ENCODE measurements at places on chromosomes 4 and X.

DNA sequence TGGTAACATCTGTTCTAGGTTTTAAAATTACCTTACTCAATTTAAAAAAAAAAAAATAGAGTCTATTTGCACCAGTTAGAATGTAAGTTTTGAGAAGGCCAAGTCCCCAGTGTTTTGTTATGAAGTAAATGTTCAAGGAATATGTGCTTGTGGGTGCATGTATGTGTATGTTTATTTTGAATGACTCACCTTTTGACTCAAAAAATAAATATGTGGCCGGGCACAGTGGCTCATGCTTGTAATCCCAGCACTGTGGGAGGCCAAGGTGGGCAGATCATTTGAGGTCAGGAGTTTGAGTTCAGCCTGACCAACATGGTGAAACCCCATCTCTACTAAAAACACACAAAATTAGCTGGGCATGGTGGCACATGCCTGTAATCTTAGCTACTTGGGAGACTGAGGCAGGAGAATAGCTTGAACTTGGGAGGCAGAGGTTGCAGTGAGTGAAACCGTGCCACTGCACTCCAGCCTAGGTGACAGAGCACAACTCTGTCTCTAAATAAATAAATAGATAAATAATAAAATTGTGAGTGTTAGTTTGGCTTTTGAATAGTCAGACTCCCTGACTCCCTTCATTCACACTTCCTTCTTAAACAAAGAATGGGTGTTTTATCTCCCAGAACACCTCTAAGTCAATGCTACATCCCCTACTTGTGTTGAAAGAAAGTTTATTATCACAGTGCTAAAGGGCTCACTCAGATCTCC lies 511.3 kb upstream of the PCDH7 start:
- no peak for DNase-seq

DNA sequence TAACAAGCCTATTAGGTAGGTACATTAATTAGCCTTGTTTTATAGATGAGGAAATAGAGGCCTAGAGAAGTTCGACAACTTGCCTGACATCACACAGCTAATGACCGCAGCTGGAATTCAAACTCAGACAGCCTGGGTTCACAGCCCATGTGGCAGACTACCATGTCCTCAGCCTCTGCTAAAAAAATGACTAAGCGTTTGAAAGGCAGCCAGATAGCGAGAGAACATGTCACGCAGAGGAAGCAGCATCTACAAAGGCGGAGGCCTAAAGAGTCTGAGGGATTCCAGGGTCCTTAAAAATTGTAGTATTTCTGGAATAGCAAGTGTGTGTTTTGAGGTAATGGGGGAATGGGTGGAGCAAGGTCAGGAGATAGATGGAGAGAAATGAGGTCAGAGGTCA lies 33.2 kb upstream of the BMP15 start:
- DNase-seq = no peak

- peak; percentile 23 for DNase-seq
Observed at GRCh38 chr4:76377911-76378310, 43.0 kb downstream of the CCDC158 start.

DNA sequence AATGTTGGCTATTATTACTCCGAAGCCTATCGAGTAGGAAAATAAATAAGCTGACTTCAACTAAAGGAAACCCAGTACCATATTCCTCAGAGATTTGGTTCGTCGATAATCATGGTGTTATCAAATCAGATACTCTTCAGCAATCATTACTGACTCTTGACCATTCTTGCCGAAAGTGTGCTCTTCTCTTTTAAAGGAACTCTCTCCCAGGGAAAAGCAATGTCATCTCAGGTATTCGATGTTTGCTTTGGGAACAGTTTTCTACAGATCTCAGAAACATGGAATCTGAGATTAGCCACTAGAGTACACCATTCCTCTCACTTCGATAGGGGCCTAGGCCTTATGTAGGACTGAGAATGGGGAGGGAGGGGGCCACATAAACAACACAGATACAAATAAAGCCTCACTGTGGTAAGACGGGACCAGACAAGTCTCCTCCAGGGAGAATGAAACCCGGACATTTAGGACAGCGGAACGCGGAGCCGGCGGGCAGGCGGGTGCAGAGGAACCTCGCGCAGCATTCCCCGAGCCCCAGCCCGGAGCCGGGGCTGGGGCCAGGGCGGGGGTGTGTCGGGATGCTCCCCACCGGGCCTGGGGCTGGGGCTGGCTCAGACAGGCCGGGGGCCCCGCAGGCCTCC lies 581 bp downstream of the DNAJB14 start:
- no peak for DNase-seq

- no peak for DNase-seq
Observed at GRCh38 chrX:8657883-8658282, 74.1 kb downstream of the ANOS1 start.

- no peak for DNase-seq
Observed at GRCh38 chr4:80454040-80454439, 118.5 kb downstream of the CFAP299 start.
